Naive B cell (primary cell): ENCODE measurements at places on chromosomes 11 and 22.

DNA sequence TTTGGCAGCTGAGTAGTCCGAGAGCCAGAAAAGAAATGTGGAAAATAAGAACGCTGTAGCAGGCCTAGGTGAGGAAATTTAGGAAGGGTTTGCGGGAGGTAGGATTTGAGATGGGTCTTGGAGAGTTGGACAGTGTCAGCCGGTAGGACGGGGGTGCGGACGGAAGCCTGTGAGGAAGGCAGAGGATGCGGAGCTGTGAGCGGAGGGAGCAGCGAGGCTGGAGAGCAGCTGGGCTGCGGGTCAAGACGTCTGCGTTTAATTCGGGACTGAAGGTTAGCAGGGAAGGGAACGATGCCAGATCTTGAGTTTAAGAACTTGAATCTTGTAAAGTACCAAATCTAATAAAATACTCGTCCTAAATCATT lies 669 bp upstream of the TIGD3 start:
- H3K4me1 ChIP-seq = peaks cover 24% of the 10 kb centered on the region
- H3K36me3 ChIP-seq = peaks cover 2% of the 10 kb centered on the region
- no peaks in the 10 kb centered on the region for H3K27me3 ChIP-seq
- no peak for DNase-seq

GRCh38 chr11:119691020-119691666 lies 37.9 kb downstream of the NECTIN1 start:
- no peaks in the 10 kb centered on the region for H3K27me3 ChIP-seq
- no peaks in the 10 kb centered on the region for H3K36me3 ChIP-seq
- H3K4me1 ChIP-seq = peaks cover 5% of the 10 kb centered on the region
- no peak for DNase-seq
- no peak overlapping the region for H3K27ac ChIP-seq
- H3K4me3 ChIP-seq = no peak overlapping the region

- H3K4me3 ChIP-seq = no peak overlapping the region
- no peaks in the 10 kb centered on the region for H3K4me1 ChIP-seq
- no peak overlapping the region for H3K27ac ChIP-seq
- DNase-seq = no peak
These were observed 66.0 kb upstream of the LARGE1 start for GRCh38 chr22:33986167-33986771.

- peak overlapping the region; percentile 6 for H3K4me3 ChIP-seq
- H3K27me3 ChIP-seq = no peaks in the 10 kb centered on the region
- DNase-seq = no peak
- peaks cover 9% of the 10 kb centered on the region for H3K36me3 ChIP-seq
- H3K27ac ChIP-seq = no peak overlapping the region
These were observed 23.1 kb downstream of the DDIAS start for GRCh38 chr11:82924522-82925224.

DNA sequence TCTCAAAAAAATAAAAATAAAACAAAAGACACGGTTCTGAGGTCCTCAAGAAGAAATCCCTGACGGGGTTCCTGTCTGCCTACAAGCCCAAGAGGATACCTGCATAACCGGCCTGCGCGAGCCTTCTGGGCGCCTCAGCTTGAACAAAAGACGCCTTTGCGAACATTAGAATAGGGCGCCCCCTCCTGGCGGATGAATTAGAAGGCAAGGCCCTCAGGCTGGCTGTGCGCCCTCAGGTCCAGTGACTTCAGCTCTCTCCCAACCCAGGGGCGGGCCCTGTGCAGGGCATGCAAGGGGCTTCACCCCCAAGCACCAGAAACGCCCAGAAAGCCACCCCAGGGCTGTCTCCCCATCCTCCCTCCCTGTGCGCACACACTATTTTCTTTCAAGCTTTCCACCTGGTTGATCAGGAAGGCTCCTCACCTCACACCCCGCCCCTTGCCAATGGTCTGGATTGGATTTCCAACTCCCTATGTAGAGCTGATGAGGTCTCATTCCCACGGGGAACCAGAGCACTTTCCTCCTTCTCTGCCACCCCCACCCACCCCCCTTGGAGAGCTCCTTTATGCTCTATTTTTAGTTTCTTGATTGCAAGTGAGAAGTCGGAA lies 273.3 kb downstream of the BUD13 start:
- H3K27ac ChIP-seq = no peak overlapping the region
- H3K4me3 ChIP-seq = no peak overlapping the region
- DNase-seq = no peak
- no peaks in the 10 kb centered on the region for H3K4me1 ChIP-seq

DNA sequence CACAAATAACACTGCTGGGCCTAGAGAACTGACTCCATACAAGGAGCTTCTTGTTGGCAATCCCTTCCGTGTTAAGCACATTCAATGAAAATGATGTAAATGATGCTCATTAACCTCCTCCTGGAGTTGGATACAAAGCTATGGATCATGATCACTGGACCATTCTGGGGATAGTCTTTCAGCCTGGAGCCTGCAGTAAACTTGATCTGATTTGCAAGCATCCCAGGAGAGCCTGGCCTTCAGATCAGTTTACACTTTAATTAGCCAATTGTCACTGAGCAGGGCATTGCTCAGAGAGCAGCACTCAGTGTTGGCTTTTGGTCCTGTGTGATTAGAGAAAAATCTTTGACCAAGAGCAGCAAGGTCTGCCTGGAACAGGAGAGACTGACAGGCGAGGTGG lies 45.6 kb downstream of the ARFGAP3 start:
- H3K4me1 ChIP-seq = no peaks in the 10 kb centered on the region
- H3K36me3 ChIP-seq = peaks cover 23% of the 10 kb centered on the region
- H3K27ac ChIP-seq = no peak overlapping the region
- no peak overlapping the region for H3K4me3 ChIP-seq

GRCh38 chr11:8047382-8047781 lies 33.6 kb upstream of the TUB start:
- no peak for DNase-seq
- peaks cover 23% of the 10 kb centered on the region for H3K27me3 ChIP-seq
- no peaks in the 10 kb centered on the region for H3K36me3 ChIP-seq
- H3K4me3 ChIP-seq = no peak overlapping the region
- H3K4me1 ChIP-seq = no peaks in the 10 kb centered on the region
- no peak overlapping the region for H3K27ac ChIP-seq

GRCh38 chr11:74276581-74276980 lies 34.9 kb downstream of the P4HA3 start:
- no peak overlapping the region for H3K27ac ChIP-seq
- DNase-seq = no peak
- H3K27me3 ChIP-seq = peaks cover 19% of the 10 kb centered on the region
- no peak overlapping the region for H3K4me3 ChIP-seq
- H3K36me3 ChIP-seq = no peaks in the 10 kb centered on the region

DNA sequence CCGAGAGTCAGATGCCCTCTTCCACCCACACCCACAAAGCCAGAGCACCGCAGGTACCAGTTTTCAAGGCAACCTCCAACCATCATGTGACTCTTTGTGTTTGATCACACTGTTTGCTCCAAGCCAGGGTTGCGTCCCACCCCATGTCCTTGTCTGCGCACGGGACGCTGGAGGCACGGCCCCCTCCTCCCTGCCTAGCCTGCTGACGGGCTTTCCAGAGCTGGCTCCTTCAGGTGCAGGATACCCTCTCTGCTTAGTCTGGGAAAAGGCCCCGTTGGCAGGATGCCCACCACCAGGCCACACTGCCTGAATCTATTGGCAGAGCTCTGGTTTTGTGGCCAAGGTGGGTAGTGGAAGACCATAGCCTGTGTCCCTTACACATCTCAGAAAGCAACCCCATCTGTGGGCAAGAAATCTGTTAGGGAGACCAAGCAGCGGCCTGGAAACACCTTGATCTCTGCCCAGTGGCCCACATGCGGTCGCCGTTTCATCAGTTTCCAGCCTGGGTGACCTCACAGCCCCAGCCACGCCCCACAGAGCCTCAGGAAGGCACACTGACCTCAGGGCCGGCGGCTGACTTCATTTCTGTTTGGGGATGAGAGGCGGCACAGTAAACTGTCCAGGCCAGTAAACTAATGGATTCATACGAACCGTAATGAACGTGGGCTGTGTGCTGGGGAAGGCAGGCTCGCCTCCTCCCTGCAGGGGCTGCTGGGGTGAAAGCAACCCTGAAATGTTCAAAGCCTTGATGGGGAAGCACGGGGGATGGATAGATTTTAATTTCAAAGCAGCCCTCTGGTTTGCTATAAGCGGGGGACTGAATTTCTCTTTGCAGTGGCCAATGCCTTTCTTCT lies 25.8 kb downstream of the CDPF1 start:
- H3K36me3 ChIP-seq = peaks cover 18% of the 10 kb centered on the region
- no peak overlapping the region for H3K4me3 ChIP-seq
- DNase-seq = no peak
- H3K27me3 ChIP-seq = no peaks in the 10 kb centered on the region
- H3K27ac ChIP-seq = no peak overlapping the region

GRCh38 chr11:35298369-35298768 lies 121.0 kb downstream of the SLC1A2 start:
- no peak for DNase-seq
- peaks cover 13% of the 10 kb centered on the region for H3K27me3 ChIP-seq
- H3K36me3 ChIP-seq = no peaks in the 10 kb centered on the region
- H3K4me3 ChIP-seq = no peak overlapping the region
- no peak overlapping the region for H3K27ac ChIP-seq

DNA sequence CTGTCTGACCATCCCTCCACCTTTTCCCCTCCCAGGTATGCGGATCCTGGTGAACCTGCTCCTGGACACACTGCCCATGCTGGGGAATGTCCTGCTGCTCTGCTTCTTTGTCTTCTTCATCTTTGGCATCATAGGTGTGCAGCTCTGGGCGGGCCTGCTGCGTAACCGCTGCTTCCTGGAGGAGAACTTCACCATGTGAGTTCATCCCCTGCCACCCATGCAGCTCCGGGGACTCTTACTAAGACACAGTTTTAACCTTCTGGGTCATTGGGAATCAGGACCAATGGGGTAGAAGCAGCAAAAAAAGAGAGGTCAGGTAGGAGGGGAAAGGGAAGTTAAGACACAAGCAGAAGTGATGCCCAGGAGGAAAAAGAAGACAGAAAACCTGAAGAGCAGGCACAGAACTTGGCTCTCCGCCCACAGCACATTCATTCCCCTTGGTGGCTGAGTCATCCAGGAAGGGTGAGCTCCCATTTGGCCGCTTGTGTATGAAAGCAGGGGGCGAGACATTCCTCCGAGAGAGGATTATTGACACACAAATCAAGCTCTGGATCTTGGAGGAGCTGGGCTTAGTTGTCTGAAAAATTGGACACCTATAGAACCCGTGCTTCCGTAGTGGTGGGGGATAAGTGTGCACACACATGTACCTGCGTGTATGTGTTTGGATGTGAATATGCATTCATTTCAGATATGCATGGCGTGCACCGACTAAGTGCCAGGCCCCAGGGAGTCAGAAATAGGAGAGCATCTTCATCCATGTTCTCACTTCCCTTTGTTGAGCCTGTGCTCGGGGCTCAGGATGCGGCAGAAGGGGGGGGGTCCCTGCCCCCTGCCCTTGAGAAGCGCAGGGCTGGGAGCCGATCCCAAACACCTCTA lies 64.2 kb downstream of the CACNA1I start:
- no peak overlapping the region for H3K27ac ChIP-seq
- no peaks in the 10 kb centered on the region for H3K36me3 ChIP-seq
- no peak overlapping the region for H3K4me3 ChIP-seq

GRCh38 chr11:111561791-111562325 lies 21.3 kb downstream of the LAYN start:
- DNase-seq = no peak
- H3K27ac ChIP-seq = no peak overlapping the region
- H3K4me1 ChIP-seq = no peaks in the 10 kb centered on the region
- H3K36me3 ChIP-seq = no peaks in the 10 kb centered on the region

DNA sequence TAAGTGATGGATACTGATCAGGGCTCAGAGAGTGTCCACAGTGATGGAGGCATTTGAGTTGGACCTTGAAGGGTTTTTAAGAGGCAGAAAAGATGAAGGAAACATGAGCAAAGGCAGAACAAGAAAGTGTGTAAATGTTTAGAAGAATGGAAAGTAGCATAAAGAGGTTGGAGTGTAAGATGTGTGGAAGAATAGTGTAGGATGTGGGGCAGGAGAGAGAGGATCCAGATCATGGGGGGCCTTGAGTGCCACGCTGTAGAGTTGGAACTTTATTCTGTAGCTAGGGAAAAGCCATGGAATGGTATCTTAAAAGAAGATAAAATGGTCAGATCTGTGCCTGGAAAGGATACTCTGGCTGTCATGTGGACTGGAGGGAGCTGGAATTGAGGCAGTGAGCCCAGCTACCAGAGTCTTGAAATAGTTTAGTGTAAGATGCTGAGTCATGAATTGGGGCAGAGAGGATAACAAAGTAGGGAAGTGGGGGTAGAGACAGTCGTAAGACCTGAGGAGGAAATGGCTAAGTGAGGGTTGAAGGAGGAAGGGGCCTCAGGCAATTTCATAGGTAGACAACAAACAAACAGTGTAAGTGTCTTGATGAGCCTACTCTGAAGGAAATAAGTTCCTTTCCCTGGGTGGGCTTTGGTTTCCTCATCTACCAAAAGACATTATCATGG lies 6.7 kb downstream of the KCNE3 start:
- H3K36me3 ChIP-seq = no peaks in the 10 kb centered on the region
- no peak for DNase-seq
- H3K27me3 ChIP-seq = peaks cover 15% of the 10 kb centered on the region
- no peaks in the 10 kb centered on the region for H3K4me1 ChIP-seq
- H3K27ac ChIP-seq = no peak overlapping the region

DNA sequence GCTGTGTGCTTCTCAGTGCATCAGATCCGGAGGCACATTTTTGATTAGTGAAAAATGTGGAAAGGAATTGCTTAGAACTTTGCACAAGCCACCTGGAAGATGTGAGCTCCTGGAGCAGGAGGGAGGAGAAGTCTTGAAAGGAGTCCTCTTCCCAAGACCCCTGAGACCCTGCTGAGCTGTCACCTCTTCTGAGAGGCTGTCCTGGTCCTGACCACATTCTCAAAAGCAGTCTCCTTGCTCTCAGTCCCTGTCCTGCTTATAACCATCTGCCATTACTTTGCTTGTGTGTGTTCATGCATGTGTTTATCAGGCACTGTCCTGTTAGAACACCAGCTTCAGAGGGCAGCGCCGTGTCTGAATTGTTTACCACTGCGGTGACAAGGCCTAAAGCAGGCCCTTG lies 86.5 kb downstream of the BCR start:
- no peak for DNase-seq
- H3K27me3 ChIP-seq = no peaks in the 10 kb centered on the region
- no peak overlapping the region for H3K4me3 ChIP-seq
- peaks cover 8% of the 10 kb centered on the region for H3K36me3 ChIP-seq
- peaks cover 35% of the 10 kb centered on the region for H3K4me1 ChIP-seq

DNA sequence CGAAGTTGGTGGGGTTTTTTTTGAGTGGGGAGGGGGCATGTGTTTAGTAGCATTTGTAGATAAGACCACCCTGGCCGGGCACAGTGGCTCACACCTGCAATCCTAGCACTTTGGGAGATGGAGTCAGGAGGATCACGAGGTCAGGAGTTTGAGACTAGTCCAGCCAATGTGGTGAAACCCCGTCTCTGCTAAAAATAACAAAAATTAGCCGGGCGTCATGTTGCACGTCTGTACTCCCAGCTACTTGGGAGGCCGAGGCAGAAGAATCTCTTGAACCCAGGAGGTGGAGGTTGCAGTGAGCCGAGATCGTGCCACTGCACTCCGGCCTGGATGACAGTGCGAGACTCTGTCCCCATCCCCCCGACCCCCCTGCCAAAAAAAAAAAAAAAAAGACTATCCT lies 34.6 kb downstream of the CECR2 start:
- peak overlapping the region; percentile 88 for H3K27ac ChIP-seq
- H3K4me1 ChIP-seq = no peaks in the 10 kb centered on the region
- DNase-seq = no peak
- H3K4me3 ChIP-seq = no peak overlapping the region
- no peaks in the 10 kb centered on the region for H3K36me3 ChIP-seq
- no peaks in the 10 kb centered on the region for H3K27me3 ChIP-seq

- peaks cover 28% of the 10 kb centered on the region for H3K4me1 ChIP-seq
- no peak for DNase-seq
- H3K36me3 ChIP-seq = peaks cover 5% of the 10 kb centered on the region
- no peaks in the 10 kb centered on the region for H3K27me3 ChIP-seq
- no peak overlapping the region for H3K4me3 ChIP-seq
These were observed 5.2 kb downstream of the NCAPH2 start for GRCh38 chr22:50513175-50513574.

- no peak overlapping the region for H3K4me3 ChIP-seq
- peaks cover 35% of the 10 kb centered on the region for H3K4me1 ChIP-seq
- no peak overlapping the region for H3K27ac ChIP-seq
- H3K36me3 ChIP-seq = peaks cover 21% of the 10 kb centered on the region
These were observed 3.1 kb downstream of the HNRNPUL2 start for GRCh38 chr11:62724171-62724570.
